ENCODE measurements at places on chromosomes 5 and 9.
A peak's percentile ranks its signal among the peaks of the same experiment; 100 is the strongest.

- DNase-seq = no peak
Measured at GRCh38 chr5:144284931-144285502, 114.3 kb downstream of the KCTD16 start.

GRCh38 chr5:96597438-96598020, 64.6 kb upstream of the CAST start:
- DNase-seq = peak; percentile 60

DNA sequence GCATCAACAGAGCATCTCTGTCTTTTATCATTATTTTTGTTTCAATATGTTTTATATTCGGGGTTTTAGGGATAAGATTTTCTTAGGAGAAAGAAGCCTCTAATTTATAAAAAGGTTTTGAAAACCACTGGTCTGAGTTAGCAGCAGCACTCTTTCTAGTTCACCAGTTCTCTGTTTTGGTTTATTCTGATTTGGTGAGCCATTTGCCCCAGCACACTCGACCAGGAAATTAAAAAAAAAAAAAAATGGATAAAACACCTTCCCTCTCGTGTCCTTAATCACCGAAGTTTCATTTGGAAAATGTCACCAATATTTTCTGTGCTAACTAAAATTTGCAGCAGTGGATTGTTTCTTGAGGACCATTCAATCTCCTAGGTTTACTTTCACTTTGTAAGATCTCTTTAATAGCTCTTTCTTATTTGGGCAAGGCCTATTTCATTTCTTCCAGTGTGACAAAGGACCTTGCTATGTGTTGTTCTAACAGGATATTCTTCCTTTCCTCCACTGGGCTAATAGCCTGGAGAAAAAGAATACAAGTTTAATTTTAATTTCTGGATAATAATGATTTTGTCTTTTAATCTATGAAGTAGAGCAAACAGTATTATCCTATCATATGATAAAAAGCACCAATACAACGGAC, 57.8 kb upstream of the ANXA1 start:
- no peak for DNase-seq

DNA sequence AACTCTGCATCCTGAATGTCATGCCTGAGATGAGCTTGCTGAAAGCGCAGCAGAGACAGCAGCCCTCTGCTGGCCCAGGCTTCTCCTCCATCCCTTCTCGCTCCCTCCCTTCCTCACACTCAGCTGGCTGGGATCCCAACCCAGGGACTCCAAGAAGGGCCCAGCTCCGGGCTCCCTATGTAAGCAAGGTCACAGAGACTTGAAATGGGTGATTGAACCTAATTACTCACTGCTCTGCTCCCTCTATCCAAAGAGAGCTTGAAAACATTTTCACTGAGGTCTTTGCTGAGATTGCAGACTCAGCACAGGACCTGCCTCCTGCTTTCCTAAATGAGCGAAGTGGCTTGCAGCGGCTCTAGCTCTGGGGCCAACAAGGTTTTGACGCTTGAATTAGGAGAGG, 42.8 kb downstream of the RAPGEF1 start:
- DNase-seq = no peak

- no peak for DNase-seq
Measured at GRCh38 chr5:117859176-117859575, 1129.2 kb downstream of the DTWD2 start.

GRCh38 chr5:119171686-119172085, 100.8 kb downstream of the DMXL1 start:
- DNase-seq = no peak

GRCh38 chr9:13529321-13530104, 250.0 kb upstream of the MPDZ start:
- DNase-seq = no peak

GRCh38 chr9:16718952-16719351, 151.5 kb downstream of the BNC2 start:
- no peak for DNase-seq

DNA sequence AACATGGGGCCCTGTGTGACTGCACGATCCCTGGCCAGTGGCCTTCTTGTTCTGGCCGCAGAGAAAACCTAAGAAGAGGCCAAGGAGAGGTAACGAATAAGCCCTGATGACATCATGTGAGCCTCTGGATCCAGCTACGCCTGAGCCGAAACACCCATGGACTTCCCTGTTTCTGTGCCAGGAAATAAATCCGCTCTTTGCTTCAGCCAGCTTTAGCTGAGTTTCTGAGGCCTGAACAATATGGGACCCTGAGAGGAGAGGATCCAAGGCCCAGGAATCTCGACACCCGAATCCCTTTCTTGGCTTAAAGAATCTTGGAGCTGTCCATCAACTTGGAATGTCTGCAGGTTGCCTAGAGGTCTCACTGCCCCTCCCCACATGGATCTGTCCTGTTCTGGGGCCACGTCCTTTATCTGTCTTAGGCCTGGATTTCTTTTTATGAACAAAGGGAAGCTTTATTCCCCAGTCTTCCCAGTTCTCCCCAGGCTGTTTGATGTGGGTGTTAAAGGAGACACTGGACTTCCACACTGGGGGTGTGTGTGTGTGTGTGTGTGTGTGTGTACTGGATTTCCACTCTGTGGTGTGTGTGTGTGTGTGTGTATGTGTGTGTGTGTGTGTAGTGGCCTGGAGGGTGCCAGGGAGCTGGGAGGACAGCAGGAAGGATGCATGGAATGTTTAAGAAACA, 13.7 kb downstream of the IER5L start:
- no peak for DNase-seq

- DNase-seq = peak; percentile 86
Measured at GRCh38 chr9:4066120-4066519, 233.7 kb downstream of the GLIS3 start.

- peak; percentile 81 for DNase-seq
Measured at GRCh38 chr9:83544002-83544698, 5.9 kb upstream of the FRMD3 start.

- DNase-seq = no peak
Measured at GRCh38 chr9:1355656-1356055, 305.5 kb downstream of the DMRT2 start.

GRCh38 chr9:69174616-69175463, 763 bp downstream of the TJP2 start:
- DNase-seq = peak; percentile 98

- DNase-seq = no peak
Measured at GRCh38 chr5:126917918-126918614, 112.3 kb downstream of the MARCHF3 start.

GRCh38 chr5:29193972-29194371, 1999.5 kb upstream of the CDH6 start:
- no peak for DNase-seq
